Hypothalamus (tissue), 51 donors: ENCODE measurements at places on chromosomes 16 and 17.

- DNase-seq, result no peak
These were observed 761.6 kb upstream of the RBFOX1 start for GRCh38 chr16:6571044-6571443.

DNA sequence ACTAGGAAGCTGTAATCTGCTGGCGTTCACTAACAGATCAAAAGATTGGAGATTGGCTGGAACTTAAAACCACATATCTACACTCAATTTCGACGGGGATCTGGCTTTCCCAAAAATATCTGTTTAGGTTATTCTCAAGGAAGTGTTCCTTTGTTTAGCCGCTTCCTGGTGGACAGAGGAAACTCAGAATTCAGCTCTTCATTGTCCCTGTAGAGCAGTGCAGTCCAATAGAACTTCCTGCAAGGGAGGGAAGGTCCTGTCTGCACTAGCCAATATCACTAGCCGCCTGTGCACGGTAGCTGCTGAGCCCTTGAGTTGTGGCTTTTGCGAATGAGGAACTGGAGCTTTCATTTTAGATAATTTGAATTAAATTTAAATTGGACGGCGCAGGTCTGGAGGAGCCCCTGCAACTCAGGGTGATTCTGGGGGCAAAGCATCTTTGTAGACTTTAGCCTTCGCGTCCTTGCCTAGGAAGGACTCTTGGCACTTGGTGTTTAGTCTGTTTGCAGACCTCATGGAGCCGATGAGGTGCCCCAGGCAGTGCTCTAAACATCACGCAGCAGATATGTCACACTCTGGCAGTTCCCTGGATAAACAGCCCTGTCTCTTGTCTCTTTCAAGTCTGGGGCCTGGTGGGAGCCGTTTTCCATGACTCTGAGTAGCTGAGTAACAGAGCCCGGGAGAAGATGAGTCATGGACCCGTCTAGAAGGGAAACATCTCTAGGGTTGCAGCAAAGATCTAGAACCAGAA is 122.2 kb downstream of the CCDC182 start:
- DNase-seq, result no peak

GRCh38 chr16:49724774-49725173 is 131.1 kb downstream of the ZNF423 start:
- no peak for DNase-seq

GRCh38 chr16:2208308-2208707 is 2.4 kb downstream of the BRICD5 start:
- DNase-seq, result no peak

- DNase-seq, result no peak
These were observed at the start of gene TNK1 for GRCh38 chr17:7380855-7381683. Gene TNK1 (plus strand): TSS chr17:7381089. CDS start chr17:7382927, 1,838 bp downstream.

DNA sequence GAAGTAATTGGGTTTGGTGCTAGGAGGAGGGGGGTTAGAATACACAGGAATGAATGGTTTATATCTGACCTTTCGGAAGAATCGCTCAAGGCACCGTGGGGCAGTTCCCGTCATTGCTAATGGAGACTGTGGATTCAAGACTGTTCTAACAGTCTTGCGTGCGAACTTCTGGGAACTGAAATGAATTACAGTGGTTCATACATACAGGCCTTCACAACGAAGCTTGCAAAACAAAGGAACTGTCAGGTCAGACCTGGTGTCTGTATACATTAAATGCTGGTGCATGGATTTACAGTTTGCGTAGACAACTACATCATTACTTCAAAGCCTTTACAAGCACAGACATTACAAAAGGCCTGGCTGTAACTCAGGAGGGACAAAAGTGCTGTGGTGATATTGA is 983.9 kb downstream of the CDH11 start:
- no peak for DNase-seq

DNA sequence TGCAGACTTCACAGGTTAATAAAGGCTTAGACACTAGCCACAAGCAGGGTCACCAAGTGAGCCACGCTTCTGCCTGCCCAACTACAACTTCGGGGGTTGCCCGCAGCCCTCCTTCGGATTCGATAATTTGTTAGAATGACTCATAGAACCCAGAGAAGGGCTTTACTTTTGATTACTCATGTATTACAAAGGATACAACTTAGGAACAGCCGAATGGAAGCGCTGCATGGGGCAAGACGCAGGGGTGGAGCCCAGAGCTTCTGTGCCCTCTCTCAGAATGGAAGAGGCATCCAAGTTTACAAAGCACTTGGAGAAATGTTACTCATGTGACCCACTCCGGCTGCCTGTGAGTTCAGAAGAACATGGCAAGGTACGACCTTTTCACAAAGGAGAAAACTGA is 7.5 kb upstream of the CDH5 start:
- no peak for DNase-seq

GRCh38 chr16:57732037-57732436 is 3.5 kb upstream of the KATNB1 start:
- no peak for DNase-seq

DNA sequence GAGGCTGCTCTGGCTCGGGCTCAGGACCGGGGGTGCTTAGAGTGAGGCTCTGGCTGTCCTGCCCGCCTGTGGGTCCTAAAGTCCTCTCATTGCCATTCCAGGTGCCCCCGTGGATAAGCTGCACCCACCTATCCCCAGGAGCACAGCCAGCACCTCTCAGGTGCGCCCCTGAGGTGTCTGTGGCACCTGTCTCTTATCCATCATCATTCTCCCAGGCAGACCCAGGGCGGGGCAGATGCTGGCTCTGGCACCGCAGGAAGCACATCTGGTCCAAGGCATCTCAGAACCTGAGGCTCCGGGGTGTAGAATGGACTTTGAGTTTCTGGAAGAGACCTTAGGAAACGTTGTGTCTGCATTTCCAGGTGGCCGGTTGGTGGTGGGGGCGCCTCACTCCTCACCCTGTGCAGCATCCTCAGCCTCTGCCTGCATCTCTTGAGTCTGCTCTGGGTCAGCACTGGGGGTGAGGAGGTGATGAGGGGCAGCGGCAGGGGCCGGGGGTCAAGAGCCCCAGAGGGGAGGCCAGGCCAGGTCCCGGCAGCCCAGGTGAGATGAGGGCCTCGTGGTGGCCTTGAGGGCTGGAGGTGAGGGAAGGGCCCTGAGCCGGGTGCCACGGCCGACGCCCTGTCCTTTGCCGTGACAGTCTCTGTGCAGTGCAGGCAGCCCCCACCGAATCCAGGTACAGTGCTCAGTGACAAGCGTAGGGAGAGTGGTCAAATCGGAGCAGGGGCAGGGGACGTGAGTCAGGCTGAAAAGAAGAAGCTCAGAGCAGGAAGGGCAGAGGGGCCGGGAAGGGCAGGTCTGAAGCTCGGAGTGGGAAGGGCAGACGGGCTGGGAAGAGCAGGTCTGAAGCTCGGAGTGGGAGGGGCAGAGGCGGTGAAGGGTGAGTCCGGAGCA is 173.5 kb downstream of the NPIPB11 start:
- no peak for DNase-seq

DNA sequence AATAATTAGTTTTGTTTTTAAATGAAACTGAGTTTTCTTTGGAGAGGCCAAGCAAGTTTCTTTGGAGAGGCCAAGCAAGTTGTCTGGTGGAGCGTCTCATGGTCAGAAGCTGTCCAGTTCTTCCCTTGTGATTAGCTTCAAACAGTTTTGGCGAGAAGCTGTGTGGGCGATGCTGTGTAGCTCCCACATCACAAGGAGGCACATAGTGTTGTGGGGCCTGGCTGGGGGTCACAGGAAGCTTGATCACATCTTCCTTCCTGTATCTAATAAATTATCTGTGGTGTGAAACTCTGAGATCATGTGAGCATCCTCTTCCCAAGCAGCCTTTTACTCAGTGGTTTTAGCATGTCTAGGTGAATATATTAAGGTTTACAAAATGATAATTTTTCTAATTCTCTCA is 33.9 kb downstream of the SPECC1 start:
- no peak for DNase-seq

DNA sequence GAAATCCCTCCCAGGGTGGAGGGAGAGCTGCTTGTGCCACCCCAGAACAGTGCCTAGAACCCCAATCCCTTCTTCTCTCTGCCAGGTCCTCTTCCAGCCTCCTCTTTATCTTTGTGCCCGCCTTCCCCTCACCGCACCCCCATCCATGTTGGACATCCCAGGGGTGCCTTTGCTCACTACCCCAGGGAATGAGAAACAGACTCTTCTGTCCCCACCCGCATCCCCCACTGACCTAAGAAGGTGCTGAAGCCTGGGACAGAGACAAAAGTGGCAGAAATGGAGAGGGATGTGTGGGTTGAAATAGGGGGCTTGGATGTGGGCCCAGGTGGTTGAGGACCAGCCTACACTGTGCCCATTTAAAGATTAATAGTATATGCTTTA is 17.0 kb downstream of the ALOX15B start:
- no peak for DNase-seq

DNA sequence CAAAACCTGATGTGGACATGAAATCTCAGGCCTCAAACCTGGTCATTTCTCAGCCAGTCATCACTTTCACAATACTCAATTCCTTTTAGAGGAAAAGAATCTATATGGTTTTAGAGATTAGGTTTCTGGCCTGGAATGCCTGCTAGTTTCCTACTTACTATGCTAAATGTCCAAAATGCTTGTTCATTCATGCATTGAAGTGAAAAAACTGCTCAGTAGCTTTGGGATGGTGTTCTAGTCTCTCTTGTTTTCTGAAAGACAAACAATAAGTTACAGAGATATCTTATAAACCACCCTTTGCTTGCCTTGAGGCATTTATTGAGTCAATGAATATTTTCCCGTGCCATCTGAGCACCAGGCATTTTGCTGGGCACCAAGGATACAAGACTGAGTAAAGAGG is 1146.5 kb upstream of the GOT2 start:
- DNase-seq, result no peak

DNA sequence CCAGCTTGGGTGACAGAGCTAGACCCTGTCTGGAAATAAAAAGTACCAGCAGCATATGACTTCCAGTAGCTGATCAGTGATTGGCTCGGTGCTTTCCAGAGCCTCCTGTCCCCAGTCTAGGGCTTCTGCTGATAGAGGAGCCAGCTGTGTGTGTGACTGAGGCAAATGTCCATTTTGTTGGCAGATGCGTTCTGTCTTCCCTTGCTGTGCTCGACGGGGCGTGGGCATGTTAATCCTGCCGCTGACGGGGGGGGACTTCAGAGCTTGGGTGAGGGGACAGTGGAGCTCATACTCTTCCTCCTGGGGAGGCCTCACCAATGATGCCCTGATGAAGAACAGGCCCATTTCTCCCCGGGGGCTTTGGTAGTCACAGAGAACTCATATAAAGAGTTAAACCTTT is 14.6 kb downstream of the KCTD2 start:
- no peak for DNase-seq

DNA sequence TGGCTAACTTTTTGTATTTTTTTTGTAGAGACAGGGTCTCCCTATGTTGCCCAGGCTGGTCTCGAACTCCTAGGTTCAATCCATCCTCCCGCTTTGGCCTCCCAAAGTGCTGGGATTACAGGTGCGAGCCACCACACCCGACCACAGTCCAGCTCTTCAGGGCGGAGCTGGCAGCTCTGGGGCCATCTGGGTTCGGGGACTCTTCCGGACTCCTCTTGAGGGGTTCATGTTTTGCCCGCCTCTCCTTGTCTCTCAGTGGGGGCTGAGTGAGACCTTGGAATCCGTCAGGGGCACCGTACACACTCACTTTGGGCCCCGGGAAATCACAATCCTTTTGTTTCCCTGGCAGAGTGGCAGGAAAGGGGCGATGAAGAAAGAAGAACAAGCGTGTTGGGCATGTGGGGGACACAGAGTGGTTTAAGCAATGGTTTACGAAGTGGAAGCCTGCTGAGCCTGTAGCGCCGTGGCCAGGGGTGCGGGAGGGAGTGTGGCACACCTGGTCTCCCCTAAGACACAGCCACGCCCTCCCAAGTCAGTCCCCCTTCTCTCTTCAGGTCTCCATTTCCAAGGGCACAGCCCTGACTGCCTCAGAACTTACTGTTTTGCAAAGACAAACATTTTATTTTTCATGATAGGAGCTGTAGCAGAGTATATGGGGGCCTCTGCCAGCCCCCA is 26.1 kb downstream of the TNS4 start:
- no peak for DNase-seq

- DNase-seq, result no peak
These were observed 45.1 kb downstream of the SF3B3 start for GRCh38 chr16:70568601-70569237.

GRCh38 chr16:23420011-23420410 is 33.0 kb downstream of the COG7 start:
- DNase-seq, result no peak

DNA sequence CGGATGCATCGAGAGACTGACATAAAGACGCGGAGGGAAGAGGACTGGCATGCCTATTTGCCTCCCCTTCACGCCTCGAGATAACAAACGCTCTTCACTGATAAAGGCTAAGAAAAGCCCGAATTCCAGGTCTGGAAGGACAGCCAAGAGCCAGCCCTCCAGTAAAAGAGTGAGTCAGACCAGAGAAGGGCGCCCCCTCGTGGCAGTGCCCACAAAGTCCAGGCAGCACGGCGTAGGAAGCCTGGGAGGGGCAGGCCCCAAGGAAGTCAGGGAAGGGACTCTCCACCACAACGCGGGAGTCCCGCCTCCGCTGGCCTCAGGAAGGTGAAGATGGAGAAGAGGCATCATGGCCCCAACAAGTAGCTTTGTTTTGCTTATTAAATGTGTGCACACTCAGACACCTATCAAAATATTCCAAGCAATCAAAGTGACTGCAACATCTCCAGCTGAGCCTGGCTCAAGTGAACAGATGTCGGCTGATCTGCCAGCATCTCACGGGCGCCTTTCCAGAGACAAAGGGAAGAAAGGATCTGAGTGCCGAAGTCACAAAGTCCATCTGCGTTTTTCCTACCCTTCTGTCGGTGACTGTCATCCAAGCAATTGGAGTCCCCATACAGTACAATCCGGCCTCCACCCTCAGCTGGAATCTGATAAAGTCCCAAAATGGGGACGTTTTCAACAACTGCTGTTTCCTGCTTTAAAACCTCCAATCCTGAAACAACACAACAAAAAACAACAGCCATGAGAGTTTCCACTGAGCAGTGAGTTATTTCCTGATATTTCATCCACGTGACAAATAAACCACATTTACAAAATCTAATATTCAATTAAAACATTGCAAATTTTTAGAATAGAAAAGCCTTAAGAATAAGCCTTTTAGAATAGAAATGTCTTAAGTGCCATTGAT is 20.4 kb upstream of the SLC38A8 start:
- DNase-seq, result peak; percentile 20

- DNase-seq, result no peak
These were observed 217.3 kb upstream of the ERCC4 start for GRCh38 chr16:13702614-13703013.

GRCh38 chr17:68843522-68843921 is 111.7 kb downstream of the ABCA8 start:
- no peak for DNase-seq

DNA sequence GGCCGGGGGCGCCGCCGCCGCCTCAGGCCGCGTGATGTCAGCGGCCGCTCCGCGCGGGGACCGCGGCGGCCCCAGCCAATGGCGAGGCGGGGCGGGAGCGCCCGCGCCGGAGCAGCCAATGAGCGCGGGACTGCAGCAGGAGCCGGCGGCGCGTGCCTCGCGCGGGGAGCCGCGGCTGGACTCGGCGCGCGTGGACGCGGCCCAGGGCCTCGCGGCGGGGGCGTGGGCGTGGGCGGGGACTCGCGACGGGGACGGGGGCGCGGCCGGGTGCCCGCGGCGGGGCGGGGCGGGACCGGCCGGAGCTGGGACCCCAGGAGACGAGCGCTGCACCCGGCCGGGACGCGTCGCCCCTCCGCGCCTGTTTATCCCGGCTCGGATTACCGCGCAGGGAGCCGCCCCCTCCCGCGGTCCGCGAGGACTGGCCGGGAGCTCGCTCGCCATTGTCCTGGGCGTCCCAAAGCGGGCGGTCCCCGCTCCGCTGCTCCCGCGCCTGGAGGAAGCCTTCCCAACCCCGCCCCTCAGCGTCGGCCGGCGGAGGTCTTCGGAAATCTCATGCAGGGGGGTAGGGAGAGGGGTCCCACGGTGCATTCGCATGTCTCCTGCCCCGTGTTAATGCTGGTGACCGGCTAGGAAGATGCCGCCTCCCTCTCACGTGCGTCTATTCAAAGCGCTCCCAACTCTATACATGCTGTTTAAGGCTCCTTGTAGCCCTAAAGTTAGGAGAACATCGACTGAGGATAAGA is at the start of gene RNF157:
TSS of gene RNF157 (minus strand) at position 33 of the 743 bp plus-strand sequence. CDS start 253 bp downstream, outside the sequence.
- peak; percentile 45 for DNase-seq
